ENCODE measurements at places on chromosomes 5 and 9.

- no peak for DNase-seq
Observed at GRCh38 chr9:20270161-20270560, 352.1 kb downstream of the MLLT3 start.

- no peak for DNase-seq
Observed at GRCh38 chr9:27154908-27155307, 45.9 kb downstream of the TEK start.

DNA sequence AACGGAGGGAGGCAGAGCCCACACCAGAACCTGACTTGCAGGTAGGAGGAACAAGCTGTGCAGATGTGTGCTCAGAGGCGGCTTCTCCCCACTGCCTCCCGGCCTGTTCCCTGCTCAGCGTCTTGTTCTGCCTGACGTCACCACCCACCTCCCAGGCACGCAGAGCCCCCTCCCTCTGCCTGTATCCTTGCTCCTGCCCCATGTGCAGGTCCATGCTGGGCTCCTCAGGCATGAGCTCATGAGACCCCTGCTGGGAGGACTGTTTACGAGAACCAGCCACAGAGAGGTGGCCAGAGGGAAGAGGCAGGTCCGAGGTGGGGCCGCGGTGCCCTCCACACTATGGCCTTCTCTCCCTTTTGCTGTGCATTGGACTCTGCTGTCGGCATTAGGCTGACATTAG lies 45.5 kb downstream of the SLC6A3 start:
- no peak for DNase-seq

DNA sequence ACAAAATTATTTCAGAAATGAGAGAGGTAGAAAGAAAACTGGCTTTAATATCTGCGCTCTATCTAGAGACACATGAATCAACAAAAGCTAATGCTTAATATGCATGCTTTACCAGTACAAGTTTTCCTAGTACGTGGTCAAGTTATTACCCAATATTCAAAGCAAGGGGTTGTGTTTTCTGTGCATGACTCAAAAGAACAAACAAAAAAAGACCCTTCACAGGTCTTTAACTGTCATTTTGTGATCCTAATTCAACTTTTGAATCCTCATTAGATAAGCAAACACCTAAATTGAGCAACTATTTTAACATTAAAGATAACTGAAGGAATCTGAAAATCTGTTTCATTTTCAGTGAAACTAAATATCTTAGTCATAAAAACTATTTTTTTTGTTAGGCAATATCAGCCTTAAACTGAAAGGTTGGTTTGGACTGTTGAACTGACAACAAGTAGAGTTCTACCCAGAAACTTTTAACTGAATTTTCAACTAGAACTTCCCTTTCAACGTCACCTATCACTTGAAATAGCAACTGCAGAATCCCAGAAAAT lies 12.5 kb downstream of the ST8SIA4 start:
- DNase-seq, result no peak

- no peak for DNase-seq
Observed at GRCh38 chr9:37564916-37565315, 11.3 kb downstream of the FBXO10 start.

GRCh38 chr9:127561491-127562278 lies 50.4 kb upstream of the STXBP1 start:
- no peak for DNase-seq

DNA sequence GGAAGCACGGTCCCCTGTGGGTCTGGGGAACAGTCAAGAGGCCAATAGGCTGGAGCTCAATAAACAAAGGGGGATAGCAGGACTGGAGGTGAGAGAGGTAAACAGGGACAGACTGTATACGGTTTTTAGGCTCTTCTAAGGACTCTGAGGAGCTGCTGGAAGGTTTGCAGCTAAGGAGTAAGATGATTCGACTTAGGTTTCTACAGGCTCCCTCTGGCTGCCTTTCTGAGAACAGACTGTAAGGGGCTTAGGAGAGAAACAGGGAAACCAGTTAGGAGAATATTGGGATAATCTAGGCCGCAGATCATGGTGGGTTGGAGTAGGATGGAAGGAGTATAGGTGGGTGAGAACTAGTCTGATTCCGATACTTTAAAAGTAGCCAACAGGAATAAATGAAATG lies 10.4 kb downstream of the CDK5RAP2 start:
- DNase-seq, result no peak

DNA sequence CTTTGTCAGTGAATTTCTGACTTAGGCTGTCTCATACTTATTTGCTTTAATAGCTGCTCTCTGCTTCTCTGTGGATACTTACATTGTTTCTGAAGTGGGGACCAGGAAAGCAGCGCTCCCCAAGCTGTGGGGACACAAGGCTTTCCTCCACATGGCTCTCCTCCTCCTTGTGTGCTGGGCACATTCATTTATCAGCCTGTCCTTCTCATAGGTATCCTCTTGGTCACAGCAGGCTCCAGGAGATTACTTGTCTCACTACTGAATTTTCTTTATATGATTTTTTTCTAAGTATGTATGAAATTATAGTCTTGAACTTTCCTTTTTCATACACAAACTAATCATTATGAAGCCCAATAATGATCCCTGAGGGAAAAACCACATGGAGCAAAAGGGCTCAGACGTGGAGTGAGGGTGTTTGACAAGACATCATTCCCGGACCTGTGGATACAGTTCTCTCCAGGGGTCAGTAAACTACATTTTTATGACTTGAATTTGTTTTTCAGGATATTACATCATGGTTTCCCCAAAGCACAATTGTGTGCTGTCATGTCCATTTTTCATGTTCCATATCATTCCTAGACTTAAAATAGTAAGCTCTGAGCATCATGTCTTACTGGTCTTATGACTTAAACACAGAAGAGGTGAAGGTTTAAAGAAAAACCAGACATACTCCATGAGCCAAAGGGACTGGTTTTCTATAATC lies 234.5 kb downstream of the PCSK1 start:
- no peak for DNase-seq

- DNase-seq, result no peak
Observed at GRCh38 chr5:122187426-122187825, 58.1 kb downstream of the ZNF474 start.

DNA sequence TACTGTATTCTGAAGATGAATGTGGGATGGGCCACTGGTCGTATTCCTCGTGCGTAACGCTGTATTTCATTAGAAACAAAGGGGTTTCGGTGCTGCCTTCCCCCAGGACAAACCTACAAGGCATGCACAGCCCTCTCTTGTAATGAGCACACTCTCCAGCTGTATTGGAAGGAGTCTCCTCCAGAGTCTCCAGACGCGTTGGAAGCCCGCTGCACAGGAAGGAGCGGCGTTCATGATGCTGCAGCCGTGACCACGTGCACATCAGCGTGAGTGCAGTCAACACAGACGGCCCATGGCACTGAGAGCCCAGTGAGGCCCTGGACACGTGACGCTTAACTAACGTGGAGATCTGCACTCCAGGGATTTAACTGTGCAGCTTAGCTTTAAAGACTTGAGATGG lies 209.0 kb upstream of the IRX1 start:
- no peak for DNase-seq

DNA sequence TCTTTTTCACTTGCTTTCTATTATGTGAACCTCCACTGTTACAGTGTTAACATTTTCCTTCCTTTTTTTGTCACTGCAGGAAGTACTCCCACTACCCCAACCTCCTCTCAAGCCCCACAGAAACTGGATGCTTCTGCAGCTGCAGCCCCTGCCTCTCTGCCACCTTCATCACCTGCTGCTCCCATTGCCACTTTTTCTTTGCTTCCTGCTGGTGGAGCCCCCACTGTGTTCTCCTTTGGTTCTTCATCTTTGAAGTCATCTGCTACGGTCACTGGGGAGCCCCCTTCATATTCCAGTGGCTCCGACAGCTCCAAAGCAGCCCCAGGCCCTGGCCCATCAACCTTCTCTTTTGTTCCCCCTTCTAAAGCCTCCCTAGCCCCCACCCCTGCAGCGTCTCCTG lies 18.8 kb downstream of the NUP214 start:
- DNase-seq, result no peak

- DNase-seq, result no peak
Observed at GRCh38 chr9:114076237-114077161, 1.6 kb downstream of the AMBP start.

- DNase-seq, result no peak
Observed at GRCh38 chr9:35333551-35333950, 156.4 kb upstream of the RUSC2 start.

DNA sequence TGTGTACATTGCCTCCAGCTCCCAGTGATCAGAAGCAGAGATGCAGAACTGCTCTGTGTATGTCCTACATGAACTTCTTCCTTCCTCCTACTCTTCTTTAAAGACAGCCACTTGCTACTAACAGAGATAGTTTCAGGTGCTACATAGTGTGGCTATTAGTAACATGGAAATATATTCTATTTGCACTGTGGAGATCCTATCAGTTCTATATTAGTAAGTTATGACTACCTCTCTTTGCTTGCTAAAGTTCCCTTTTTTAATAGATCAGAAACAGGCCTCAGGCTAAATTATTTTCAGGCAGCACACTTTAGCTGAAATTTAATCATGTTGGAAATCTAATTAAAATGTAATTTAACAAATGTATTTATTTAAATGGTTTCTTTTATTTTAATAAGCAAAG lies 64.4 kb upstream of the TNFSF8 start:
- DNase-seq, result no peak

DNA sequence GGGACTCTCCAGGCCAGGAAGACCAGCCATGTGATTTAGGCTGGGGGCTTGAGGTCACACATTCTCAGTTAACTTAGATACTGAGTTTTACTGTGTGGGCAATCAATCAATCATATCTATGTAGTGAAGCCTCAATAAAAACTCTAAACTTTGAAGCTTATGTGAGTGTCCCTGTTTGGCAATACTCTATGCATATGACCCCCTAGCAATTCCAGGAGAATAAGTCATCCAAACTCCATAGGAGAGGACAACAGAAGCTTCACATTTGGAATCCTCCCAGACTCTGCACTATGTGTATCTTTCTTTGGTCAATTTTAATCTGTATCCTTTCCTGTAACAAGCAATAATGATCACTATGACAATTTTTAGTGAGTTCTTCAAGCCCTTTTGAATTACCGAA lies 216.8 kb upstream of the RGMB start:
- no peak for DNase-seq

DNA sequence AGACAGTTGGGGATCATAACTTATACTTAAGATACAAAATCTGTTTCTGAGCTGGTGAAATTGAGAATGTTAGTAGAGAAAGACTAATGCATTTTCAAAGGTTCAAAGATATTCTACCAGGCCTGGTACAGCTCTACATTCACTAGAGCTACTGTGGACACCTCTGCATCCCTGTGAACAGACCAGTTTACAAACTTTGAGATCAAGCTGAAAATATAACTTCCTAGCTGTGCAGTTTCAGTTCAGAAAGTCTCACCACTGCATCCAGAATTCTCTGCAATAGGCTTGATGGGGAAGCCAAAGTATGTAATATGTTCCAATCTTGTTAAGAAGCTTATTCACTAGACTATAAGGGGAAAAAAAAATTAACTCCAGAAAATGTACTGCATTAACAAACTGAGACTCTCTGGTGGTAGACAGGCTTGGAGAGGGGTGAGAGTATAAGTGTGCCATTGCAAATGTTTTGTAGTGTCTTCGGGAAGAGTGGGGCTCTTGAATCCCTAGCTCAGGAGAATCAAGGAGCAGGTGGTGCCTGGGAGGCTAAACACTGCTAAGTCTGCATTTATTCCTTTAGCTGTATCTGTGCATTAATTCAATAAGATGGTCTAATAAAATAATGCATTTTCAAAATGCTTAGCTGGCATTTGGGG lies 671.9 kb downstream of the NR2F1-AS1 start:
- no peak for DNase-seq

DNA sequence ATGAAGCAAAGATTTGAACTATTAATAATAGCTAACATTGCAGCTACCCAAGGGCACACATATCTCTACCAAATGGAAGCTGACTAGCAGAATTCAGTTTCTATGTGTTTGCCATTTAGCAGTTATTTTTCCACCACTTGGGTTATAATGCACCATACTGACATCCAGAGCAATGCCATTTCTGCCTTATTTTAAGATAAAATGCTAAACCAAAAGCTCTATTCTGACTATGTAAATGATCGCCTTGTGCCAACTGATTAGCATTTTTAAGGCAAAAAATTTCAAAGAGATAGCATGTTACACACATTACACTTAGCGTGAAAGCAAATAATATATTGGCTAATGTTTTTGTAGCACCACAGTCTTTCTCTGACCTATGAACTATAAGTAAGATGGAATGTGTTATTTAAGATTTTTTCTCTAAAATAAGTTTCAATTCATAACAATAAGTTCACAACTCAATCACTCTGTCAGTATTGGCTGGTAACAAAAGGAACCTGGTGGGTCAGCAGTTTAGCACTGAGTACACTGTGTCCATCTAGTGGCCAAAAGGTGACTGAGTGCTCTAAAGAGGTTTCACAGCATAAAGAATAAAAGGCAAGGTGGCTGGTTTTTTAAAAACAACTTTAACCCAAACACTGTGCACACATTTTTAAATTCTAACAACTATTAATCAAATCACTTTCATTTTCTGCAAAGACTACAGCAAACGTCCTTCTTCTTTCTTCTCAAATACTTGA lies 443.5 kb downstream of the PDE4D start:
- DNase-seq, result no peak

GRCh38 chr5:41346609-41347008 lies 133.3 kb upstream of the C6 start:
- DNase-seq, result no peak

- DNase-seq, result no peak
Observed at GRCh38 chr5:34591723-34592122, 64.4 kb upstream of the RAI14 start.

DNA sequence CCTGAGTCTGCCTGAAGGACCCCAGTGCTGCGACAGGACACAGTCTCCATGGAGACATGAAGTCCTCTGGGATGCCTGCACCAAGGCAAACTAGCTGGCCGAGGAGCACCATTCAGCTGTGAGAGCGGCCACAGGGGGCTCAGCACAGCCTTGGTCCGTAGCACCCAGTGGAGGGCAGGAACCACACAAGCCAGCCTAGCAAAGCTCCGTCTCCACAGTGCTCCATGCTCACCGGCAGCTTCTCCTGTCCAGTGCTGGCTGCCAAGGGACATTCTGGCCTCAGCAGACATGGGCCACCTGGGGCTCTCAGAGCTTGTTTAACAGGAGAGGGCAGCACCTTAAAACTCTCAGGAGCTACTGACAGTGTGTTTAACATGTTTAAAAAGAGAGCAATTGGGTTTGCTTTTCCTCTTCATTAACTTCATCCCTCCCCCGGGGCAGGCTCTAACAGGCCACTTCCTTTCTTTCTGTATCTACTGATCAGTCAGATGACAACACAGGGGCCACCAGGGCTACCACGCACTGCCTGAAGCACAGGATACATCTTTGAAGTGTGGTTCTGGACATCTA lies 57.0 kb downstream of the SECISBP2 start:
- DNase-seq, result no peak

DNA sequence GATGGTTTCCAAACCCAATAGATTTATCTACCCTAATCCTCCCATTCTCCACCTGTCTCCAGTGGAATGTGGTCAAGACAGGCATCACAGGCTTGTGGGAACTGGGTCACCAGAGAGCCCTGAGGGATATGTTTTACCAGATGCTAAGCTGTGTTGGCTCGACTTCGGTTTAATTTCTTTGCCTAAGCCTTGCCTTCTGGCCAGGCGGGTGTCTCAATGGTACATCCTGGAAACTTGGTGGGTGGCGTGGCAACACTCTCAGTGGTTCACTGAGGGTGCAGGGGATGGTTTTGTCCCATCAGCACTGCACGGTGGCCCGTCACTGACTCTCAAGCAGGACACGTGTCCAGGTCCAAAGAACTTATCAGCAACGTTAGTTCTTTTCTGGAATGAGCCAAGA lies 192.2 kb downstream of the TENT4A start:
- no peak for DNase-seq
